Kidney (tissue), 22 donors: ENCODE measurements at places on chromosomes 2 and 18. TPM values are rescaled to one million over a fixed set of nuclear protein-coding genes. Genes with fewer than 3 reads are reported as not detected.
A peak's percentile ranks its signal among the peaks of the same experiment; 100 is the strongest.

DNA sequence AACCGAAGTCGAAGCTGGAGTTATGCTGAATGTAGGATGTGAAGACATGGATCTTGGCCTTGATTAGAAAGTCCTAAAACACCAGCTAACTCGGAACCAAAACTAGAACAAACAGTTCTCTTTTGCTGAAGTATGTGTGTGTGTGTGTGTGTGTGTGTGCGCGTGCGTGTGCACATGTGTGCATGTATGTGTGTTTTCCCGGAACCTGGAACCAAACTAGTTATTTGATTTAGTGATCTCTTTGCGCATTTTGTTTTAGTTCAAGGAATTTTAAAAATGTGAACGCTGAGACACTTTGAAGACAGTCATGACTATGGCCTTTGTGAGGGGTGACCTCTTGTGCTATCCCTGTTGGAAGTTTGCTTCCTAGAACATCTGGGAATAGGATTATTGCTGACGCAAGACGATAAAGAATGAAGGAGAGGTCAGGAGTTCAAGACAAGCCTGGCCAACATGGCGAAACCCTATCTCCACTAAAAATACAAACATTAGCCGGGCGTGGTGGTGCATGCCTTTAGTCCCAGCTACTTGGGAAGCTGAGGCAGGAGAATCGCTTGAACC is 23.8 kb downstream of the FHL2 start:
- no peak for DNase-seq

DNA sequence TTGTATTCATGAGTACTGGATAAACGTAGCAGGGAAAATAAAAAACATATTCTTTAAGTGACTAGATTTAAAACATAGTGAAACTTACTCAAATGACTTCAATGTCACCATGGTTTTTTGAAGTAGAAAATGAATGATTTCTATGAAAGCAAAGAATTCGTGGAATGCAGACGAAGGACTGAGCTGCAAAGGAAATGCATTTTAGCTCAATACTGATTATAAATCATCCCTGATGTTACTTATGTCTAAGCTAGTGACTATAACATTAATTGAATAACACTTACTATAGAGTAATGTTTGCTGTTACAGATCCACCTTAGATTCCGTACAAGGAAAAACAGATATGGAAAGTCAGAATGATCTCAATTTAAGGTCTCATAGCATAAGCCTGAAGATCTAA is 1257.7 kb upstream of the CDH2 start:
- DNase-seq = no peak

DNA sequence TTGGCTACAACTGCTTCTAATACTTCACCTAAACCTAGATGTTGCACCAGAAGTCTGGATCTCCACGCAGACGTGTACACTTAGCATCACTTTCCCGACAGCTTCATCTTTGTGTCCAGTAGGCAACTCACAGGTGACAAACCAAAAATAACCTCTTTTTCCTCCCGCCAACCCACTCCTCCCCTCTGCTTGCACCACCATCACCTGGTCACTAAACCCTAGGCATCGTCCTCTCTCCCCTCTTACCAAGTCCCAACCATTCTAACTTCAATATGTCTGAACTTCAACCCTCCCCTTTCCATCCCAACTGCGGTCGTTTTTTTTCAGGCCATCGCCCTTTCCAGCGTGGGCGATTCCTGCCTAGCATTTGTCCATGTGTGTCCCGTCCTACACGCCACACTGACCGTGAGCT is 413 bp upstream of the CHMP3 start:
- DNase-seq = no peak

DNA sequence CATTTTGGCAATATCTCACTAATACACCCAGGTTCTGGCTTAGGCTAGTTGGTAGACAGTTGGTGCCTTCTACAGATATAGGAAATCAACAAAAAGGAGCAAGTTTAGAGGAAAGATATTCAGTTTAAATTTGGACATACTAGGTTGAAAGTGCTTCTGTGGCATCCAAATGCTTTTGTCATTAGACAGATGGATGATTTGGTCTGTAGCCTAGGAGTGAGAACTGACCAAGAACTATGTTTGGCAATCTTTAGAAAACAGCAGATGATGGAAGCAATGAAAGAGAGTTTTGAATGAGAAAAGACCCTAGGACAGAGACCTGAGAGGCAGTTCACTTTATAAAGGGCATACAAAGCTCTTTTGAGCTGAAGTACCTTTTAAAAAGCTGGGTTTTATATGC is 201.3 kb upstream of the FSHR start:
- DNase-seq = no peak

GRCh38 chr18:26103579-26103978 is 13.2 kb upstream of the SS18 start:
- DNase-seq = peak; percentile 12

The NYAP2 gene
- polyA plus RNA-seq = not detected

DNA sequence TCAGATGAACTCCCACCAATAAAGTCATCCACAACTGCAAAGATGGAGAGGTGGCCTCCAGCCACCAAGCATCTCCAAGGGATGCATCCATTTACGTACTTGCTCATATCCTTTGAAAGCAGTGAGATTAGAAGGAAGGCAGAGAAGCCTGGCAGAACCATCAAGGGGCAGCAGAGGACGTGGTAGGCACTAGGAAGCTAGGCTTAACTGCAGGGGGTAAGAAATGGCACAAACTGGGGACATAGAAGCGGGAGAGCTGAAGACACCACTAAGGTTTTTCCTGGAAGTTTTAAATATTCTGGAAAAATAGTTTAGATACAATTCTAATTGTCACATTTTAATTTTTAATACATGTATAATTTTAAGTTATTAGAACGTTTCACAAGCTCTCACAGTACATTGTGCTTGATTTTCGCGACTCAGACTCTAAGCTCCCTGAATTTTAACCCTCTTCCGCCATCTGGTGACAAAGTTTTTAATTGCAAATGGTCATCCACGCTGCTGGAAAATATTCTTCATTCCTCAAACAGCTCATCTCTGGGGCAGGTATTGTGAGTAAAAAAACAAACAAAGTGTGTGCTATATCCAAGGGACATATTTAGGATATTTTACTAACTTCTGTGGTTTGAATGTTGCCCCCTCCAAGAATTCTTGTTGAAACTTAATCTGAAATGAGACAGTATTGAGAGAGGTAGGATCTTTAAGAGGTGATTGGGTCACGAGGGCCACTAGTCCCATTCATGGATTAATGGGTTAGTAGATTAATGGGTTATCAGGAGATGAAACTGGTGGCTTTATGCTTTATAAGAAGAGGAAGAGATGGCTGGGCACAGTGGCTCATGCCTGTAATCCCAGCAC is 1.6 kb upstream of the PSTPIP2 start:
- DNase-seq = peak; percentile 52

The DES gene
- polyA plus RNA-seq = 30.0 TPM

DNA sequence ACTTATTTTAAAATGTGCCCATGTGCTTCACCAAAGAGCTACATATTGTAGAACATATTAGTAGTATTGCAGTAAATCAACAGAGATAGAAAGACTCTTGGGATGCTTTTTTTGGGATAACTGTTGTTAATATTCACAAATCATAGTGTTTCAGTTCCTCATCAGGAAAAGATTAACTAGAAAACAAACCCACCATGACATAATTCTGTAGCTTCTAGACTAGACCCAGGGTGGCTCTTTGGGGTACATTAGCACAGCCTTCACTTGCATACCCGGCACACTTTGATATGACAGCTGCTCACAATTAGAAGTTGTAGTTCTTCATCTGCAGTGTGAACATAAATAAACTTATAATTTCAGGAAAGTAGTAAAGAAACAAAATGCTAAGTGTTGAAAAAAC is 154.2 kb downstream of the ATP9B start:
- DNase-seq = no peak

DNA sequence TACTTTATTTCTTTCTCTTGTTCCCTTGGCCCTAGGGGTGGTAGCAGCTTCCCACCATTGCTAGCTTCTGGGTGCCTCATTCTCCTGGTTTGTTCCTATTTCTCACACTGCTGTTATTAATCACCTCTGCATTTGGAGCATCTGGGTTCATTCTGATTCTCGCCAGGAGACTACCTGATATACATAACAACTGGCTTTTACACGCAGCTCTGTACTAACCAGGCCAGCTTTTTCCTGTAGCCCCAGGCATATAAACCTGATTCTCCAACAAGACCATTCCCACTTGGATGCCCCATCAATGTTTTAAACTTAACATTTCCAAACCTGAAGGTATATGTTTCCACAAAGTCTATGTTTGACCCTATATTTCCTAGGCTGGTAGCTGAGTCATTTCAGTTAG is 403.9 kb upstream of the DCC start:
- no peak for DNase-seq
